ENCODE measurements at places on chromosomes 13 and 19. TPM values are rescaled to one million over a fixed set of nuclear protein-coding genes. Genes with fewer than 3 reads are reported as not detected.

DNA sequence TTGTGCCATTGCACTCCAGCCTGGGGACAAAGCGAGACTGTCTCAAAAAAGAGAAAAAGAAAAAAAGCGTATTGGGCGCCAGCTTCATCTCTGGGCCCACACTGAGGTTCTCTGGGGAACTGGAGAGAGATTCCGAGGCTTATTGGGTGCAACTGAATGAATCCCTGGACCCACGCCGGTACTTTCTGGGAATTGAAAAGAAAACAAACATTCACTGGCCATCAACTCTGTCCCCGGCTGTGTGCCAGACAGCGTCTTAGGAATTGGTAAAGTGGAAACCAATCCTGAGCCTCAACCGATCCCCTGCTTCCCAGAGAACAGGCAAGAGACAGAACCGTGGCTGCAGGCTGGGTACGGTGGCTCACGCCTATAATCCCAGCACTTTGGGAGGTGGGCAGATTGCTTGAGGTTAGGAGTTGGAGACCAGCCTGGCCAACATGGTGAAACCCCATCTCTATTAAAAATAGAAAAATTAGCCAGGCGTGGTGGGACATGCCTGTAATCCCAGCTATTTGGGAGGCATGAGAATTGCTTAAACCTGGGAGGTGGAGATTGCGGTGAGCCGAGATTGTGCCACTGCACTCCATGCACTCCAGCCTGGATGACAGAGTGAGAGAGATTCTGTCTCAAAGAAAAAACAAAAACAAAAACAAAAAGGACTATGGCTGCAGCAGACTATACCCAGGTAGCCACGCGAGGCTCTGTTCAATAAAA, 8.6 kb downstream of the ANO8 start:
- ATAC-seq = no peak

Gene SELENOV
- not detected for total RNA-seq

Gene CD22
- 2.5 TPM for total RNA-seq

DNA sequence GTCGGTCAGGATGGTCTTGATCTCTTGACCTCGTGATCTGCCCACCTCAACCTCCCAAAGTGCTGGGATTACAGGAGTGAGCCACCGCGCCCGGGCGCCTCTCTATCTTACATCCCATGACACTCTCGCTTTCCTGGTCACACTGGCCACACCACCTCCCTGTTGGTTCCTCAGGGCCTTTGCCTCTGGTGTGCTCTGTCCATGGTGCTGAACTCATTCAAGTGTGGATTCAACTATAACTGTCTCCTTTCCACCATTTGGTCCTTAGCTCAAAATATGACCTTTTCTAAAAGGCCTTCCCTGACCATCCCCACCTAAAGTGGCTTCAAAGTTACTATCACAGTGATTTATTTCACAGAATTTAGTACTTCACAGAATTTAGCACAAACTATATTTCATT, 3.7 kb upstream of the SMIM17 start:
- ATAC-seq = no peak

DNA sequence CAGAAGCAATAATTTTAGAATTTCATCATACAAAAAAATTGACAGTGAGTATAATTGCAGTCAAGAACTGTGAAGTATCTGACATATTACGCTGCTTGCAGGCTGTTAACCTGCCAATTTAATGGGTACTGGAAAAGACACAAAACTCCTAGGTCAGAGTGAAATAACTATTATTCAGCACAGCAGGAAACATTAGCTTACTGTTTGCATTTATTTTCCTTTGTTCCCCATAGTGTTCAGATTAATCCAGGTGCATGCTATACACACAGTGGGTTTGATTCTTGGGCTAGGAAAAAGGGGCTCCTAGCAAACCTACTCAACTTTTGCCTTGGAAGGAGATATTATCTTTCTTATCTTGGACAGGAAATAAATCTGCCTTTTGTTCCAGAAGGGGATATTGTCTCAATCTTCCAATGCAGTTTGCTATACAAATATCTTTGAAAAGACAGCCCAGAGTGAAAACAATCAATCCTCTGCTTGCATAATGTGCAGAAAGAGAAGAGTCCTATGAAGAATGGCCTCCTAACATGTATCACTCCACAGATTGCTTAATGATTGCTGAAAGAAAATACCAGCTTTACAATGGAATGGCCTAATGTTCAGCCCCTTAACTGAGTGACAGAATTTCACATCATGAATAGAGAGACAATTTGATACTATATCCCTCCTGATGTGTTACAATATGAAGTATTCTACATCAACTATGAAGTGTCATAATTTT, 443.4 kb downstream of the TBC1D4 start:
- no peak for ATAC-seq

GRCh38 chr19:15091918-15092753, 10.1 kb downstream of the OR1I1 start:
- ATAC-seq = peak; percentile 58

GRCh38 chr13:48155848-48156247, 60.9 kb upstream of the MED4 start:
- ATAC-seq = peak; percentile 75

GRCh38 chr19:14496834-14497227, 904 bp upstream of the GIPC1 start:
- ATAC-seq = peak; percentile 1

- ATAC-seq = peak; percentile 81
These were observed 1.4 kb upstream of the SCEL start for GRCh38 chr13:77533875-77534788.

DNA sequence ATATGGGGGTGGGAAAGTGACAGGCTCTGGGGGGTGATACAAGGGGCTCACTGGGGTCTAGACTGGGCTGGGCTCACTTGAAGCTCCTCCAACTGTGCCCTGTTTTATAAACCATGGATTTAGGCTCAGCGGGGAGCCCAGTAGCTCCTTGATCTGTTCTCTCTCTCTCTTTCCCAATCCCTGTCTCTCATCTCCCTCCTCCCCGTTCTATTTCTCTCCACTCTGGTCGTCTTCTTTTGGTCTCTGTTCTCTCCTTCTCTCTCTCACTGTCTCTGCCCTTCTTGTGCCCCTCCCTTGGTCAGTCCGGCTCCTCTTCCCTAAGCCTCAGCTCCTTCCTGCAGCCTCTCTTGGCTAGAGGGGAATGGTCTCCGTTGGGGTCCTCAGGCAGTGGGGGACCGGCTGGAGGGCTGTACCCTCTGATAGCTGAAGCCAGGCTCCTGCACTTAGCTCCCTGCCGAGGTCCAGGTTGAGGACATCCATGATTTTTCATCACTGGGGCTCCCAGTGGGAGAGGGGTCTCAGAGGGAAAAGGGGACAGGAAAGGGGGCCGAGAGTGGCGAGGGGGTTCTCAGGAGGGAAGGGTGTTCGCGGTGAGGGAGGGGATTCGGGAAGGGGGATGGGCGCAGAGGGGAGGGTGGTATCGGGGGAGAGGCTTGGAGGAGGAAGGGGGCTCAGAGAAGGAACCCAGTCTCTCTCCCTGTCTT, 8.5 kb downstream of the UNC13A start:
- ATAC-seq = no peak

Gene CDC42EP5
- total RNA-seq = 18.2 TPM

GRCh38 chr19:38036707-38037611, 130.0 kb downstream of the SIPA1L3 start:
- no peak for ATAC-seq

Gene ZNF726
- total RNA-seq = 2.2 TPM

Gene ZNF256
- total RNA-seq = 2.6 TPM

DNA sequence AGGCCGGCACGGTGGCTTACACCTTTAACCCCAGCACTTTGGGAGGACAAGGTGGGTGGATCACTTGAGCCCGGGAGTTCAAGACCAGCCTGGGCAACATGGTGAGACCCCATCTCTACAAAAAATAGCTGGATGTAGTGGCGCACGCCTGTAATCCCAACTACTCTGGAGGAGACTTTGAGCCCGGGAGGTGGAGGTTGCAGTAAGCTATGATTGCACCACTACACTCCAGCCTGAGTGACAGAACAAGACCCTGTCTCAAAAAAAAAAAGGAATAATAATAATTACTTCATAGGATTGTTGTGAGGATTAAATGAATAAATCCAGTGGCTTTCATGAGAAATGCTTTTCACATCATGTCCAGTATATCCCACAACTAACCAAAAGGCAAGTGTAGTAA, 8.0 kb downstream of the IGSF23 start:
- no peak for ATAC-seq

DNA sequence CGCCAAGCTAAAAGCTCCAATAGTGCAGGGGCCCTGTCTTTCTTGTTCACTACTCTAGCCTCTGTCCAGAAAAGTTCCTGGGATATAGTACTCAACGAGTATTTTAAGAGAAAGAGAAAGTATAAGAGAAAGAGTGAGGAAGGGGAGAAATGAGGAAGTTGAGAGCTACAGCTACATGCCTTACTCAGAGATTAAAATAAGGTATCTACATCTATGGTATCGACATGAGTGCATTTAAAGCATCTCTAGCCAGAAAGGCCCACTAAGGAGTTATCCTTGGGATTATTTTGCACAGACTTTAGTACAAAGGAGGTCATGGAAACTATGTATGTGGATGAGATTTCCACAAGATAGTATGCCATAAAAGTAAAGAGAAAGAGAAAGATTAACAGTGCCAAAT, 28.5 kb downstream of the MYCBP2 start:
- no peak for ATAC-seq

- ATAC-seq = no peak
These were observed 221.4 kb upstream of the SLC10A2 start for GRCh38 chr13:103287659-103288058.

Gene ZNF737
- 2.3 TPM for total RNA-seq

- peak; percentile 37 for ATAC-seq
These were observed 41.9 kb downstream of the ADPRHL1 start for GRCh38 chr13:113411216-113412023.

DNA sequence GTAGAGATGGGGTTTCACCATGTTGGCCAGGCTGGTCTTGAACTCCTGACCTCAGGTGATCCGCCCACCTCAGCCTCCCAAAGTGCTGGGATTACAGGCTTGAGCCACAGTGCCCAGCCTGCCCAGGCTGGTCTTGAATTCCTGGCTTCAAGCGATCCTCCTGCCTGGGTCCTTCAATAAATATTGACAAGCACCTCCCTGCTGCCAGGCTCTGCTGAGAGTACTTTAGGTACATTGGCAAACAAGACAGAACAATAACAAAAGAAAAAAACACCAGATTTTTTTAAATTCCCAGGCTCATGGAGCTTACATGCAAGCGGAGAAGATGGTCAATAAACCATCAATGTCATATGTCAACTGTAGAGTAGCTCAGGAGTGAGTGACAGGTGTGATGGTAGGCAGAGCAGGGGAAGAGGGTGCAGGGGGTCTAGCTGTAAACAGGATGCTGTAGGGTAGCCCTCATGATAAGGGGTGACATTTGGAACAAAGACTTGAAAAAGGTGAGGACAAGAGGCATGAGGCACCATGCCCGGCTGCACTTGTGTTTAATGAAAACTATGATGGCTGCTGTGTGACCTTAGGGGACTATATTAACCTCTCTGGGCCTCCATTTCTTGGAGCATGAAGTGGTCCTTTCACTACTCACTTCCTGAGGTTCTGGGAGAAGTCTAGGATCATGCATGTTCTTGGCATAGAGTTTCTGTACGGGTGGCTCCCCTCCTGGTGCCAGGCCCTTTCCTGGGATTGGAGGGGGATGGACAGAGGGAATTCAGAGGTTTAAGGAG, 19.6 kb downstream of the SULT2B1 start:
- no peak for ATAC-seq

GRCh38 chr13:91904597-91904996, 506.2 kb downstream of the GPC5 start:
- no peak for ATAC-seq

GRCh38 chr13:85549819-85550218, 249.4 kb downstream of the SLITRK6 start:
- no peak for ATAC-seq

GRCh38 chr19:48330012-48330681, 4.8 kb downstream of the EMP3 start:
- peak; percentile 57 for ATAC-seq

Gene MAP2K2
- 114 TPM for total RNA-seq

DNA sequence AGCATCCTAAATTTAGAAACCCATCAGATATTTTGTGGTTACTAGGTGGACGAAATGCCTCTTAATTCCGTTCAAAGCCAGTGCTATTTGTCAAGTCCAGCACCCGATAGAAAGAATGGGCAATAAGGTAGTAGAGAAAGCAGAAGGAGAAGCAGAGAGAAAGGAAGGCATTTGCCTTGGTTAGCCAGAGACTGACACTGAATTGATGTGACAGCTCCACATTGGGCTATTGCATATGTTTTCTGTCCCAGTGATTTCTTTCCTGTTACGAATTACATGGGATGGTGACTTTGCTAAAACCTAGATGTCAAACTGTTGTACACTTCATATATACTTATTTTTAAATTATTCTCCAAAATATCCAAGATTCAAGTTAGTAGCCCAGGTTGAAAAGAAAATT, 542.6 kb downstream of the DCT start:
- no peak for ATAC-seq

DNA sequence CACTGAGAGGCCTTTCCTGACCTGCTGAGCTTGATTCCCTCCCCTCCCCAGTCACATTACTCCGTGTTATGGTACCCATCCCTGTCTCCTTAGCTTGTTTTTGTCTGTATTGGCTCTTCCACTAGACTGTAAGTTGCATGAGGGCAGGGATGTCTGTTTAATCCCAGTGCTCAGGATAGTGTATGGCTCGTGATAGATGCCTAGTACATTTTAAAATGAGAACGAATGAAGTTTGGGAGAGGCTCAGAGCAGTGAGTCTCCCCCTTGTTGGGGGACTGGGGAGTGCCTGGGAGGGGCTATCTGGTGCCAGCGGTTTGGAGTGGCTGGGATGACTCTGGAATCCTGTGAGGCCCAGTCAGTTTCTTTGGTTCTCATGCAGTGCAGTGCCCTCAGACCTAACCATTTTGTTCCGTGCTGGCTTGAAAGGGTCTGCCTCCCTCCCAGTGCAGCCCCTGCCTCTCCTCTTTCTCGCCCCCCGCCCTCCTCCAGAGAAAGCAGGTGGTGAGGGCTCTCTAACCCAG, 35.5 kb downstream of the ACTN4 start:
- no peak for ATAC-seq

DNA sequence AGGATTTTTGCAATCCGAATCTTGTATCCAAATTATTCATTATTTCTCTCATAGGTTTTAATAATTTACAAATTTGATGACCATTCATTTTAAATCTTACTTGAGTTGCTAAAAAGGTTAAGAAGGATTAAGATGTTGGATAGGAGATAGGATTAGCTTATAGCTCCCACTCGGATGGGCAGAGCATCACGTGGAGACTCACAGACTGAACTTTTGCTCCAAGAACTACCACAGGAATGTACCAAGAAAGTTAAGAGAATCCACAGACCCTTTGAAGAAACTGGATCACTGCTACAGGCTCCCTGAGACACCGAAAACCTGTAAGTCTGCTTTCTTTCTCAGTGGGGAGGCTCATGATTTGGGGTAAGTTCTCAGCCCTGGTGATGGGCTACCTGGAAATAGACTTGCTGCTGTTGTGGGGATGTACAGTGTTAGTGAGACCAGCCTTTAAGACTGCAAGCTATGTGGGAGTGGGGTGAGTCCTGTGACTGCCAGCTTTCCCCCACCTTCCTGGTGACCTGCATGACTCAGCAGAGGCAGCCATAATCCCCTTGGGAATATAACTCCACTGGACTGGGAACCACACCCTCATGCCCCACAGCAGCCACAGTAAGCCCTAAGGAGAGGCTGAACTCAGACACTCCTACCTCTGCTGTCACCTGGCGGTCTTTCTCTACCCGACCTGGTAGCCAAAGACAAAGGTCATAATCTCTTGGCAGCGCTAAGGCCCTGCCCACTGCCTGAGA, 1458.0 kb downstream of the OLFM4 start:
- ATAC-seq = no peak

Data from esophagus mucosa (tissue), 1 donor.